ENCODE measurements at places on chromosomes 7 and 10. TPM values are rescaled to one million over a fixed set of nuclear protein-coding genes. Genes with fewer than 3 reads are reported as not detected.
A peak's percentile ranks its signal among the peaks of the same experiment; 100 is the strongest.

MOGAT3 gene
- not detected for total RNA-seq

BMPR1A gene
- total RNA-seq = 20.8 TPM

INMT gene
- total RNA-seq = 1.4 TPM

MSMB gene
- total RNA-seq = not detected

HDAC9 gene
- 1.2 TPM for total RNA-seq

- no peak for DNase-seq
These were observed 60.5 kb upstream of the GHITM start for GRCh38 chr10:84078771-84079170.

DNA sequence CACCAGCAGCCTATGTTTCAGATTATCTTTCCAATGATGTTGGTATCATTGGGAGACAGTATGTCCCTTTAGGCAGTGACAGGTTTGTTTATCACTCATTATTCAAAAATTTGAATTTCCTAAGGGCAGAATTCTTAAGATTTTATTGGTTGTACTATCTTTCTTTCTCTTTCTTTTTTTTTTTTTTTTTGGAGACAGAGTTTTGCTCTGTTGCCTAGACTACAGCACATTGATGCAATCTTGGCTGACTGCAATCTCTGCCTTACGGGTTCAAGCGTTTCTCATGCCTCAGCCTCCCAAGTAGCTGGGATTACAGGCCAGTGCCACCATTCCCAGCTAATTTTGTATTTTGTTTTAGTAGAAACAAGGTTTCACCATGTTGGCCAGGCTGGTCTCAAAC is 111.2 kb downstream of the PON1 start:
- DNase-seq = no peak

- no peak for DNase-seq
These were observed 73.8 kb upstream of the SFMBT2 start for GRCh38 chr10:7484456-7485243.

DNA sequence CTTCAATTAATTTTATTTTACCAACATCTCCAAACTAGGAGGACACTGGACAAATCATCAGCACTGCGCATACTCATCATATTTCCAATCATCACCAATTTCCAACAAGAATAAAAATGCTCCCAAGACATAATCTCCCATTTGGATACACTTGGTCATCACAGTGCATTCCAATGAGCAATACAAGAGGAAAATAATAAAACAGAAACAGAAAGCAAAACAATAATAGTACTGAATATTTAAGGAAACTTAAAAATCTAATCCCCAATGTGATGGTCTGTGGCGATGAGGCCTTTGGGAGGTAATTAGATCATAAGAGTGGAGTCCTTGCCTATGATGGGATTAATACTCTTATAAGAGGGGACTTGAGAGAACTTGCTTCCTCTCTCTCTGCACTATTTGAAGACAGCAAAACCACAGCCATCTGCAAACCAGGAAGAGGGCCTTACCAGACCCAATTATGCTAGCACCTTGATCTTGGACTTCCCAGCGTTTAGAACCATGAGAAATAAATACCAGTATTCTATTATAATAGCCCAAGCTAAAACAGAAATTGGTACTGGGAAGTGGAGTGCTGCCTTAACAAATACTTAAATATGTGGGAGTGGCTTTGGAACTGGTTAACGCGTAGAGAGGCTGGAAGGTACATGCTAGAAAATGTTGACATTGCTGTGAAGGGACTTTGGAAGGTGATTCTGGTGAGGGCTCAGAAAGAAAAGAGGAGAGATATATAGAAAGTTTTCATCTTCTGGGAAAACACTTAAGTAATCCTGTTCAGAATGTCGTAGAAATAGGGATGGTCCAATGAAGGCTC is 91.5 kb downstream of the JAZF1 start:
- DNase-seq = no peak

DNA sequence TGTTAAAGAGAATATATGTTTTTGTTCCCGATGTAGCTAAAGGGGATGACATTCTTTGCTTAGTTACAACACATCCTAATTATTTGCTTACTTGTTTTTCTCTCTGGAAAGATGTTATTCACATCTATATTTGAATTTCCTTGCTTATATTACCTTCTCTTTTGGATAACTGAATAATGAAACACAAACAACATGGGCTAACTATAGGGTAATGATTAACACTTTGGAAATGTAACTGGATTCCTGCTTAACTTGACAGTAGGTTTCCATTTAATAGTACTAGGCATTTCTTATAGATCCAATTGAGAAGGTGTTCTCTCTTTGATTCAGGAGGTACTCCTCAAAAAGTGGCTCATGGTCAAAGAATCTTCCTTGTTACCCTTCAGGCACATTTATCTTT is 141.1 kb downstream of the CCSER2 start:
- DNase-seq = no peak

DNA sequence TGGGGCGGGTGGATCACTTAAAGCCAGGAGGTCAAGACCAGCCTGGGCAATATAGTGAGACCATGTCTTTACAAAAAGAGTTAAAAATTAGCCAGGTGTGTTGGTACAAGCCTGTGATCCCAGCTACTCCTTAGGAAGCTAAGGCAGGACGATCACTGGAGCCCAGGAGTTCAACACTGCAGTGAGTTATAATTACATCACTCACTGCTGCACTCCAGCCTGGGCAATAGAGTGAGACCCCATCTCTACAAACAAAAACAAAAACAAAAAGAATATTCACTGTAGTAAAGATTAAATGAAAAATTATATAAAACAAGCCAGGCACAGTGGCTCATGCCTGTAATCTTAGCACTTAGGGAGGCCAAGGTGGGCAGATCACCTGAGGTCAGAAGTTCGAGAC is 1047.6 kb upstream of the AUTS2 start:
- no peak for DNase-seq

DNA sequence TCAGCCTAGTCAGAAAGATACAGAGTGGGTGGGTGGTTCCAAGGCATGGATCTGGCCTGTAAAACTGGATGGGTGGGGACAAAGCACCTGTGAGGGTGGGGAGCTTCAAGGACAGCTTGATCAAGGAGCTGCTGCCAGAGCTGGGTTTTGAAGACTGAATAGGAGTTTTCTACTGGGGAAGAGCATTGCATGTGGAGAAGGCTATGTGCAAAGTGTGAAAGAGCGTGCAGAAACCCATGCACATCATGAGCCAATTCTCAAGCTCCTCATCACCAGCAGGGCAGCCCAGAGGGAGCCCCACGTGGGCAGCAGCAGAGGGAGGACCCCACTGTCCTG is 58.6 kb downstream of the PDGFA start:
- no peak for DNase-seq

DNA sequence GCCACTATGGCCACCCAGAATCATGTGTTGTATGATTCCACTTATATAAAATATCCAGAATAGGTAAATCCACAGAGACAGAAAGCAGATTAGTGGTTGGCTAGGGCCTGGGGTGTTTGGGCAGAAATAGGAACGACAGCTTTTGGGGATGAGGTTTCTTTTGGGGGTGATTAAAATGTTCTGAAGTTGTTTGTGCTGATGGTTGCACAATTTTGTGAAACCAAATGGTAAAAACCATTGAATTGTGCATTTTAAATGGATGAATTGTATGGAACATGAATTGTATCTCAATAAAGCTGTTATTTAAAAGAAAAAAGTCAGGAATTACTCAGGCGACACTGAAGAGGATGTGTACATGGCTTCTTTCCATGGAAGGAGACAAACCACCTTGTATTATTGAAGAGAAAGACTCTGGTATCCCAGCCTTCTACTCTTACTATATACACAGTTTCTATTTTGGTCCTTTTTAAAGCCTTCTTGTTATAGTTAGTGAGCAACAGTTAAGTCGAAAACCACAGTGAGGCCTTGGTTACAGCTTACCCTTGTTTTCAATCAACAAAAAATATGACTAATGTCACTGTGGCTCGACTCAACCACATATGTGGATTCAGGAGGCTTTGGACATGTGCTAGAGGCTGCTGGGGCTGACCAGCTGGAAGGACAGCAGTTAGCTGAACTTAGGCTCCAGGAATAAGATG is 57.1 kb upstream of the KMT2E start:
- no peak for DNase-seq

GRCh38 chr7:69176841-69177240 is 421.4 kb upstream of the AUTS2 start:
- DNase-seq = no peak

GRCh38 chr7:138797715-138798320 is at the start of the genes ATP6V0A4 and TMEM213:
Gene ATP6V0A4 (minus strand): TSS chr7:138798196. CDS start chr7:138771247, 26,949 bp downstream.
Gene TMEM213 (plus strand): TSS chr7:138797994. CDS start chr7:138798105, 111 bp downstream.
- DNase-seq = no peak

DNA sequence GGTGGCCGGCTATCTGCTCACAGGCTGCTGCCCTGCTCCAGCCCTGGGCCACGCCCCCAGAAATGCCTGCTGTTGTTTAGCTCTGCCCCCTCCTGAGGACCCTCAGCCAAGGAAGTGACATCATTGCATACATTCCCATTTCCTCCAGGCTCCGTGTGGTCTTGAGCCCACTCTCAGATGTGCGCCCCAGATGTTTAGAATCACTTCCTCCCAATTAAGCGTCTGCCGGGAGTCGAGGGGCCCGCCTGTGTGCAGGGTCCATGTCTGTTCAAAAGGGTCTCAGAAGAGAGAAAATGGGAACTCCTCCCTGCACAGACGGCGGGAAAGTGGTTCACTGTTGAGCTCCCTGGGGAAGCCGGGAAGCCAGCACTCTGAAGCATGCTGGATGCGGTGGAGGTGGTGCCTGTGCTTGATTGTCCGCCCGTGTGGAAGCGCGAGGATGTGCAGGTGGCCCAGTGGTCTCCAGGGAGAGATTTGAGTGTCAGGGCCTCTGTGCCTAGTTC is 116.9 kb upstream of the PPIF start:
- peak; percentile 66 for DNase-seq

- no peak for DNase-seq
These were observed 129.5 kb downstream of the PTPN20 start for GRCh38 chr10:47040681-47041080.
